ENCODE measurements at places on chromosomes 3 and 15.
A peak's percentile ranks its signal among the peaks of the same experiment; 100 is the strongest.

DNA sequence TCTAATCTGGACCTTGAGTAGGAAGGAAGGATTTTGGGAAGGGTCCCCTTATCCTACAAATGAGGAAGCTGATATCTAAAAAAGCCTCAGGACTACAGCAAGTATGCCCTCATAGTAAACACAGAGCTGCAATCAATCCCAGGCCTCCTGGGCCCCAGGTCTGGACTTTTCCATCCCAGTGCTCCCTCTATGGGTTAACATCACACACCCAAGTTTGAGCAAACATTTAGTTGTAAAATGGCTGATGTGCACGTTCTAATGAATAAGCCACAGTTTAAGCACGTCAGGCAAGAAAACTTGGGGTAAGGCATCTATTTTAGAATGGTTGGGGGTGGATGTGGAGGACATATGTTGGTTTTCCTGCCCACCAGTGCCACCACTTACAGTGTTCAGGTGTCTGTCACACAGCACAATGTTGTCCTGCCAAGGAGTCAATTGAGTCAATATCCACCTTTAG lies 44.3 kb upstream of the UBE2E1 start:
- DNase-seq, result no peak

- no peak for DNase-seq
Observed at GRCh38 chr3:81888914-81889557, 127.6 kb upstream of the GBE1 start.

DNA sequence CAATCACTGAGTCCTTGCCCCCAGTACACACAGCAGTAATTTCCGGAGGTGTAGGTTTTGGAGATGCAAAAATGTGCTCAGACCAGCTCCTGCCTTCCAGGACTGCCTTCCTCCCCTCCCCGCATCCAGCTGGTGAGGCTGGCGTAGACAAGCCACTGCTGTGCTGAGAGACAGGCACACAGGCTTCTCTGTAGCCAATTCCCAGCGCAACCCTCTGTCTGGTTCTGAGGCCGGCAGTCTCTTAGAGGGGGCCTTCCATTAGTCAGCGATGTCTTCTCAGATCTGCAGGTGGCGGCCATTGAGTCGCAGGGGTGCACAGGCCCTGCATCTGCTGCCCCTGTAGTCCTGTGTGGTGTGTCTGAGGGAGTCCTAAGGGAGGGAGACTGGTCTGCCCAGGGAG lies 114.4 kb downstream of the DNAJB8 start:
- no peak for DNase-seq

DNA sequence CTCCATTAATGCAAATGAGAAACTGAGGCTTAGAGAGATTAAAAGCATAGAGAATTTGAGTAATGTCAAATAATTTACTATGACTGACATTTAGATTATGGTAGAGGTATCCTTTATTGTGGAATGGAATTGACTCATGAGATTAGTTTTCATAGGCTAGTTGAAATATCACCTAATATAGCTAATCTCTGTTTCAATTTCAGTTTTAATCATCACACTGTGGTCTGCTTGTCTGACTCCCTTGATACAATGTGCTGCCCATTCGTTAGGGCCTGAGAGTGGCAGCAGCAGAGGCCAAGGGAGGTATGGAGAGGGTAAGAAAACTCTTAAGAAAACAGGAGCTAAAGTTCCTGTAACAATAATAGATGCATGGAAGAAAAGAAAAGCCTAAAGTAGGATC lies 13.2 kb upstream of the ZBTB20 start:
- DNase-seq, result no peak

GRCh38 chr3:5054098-5054497 lies 68.0 kb upstream of the ARL8B start:
- no peak for DNase-seq

DNA sequence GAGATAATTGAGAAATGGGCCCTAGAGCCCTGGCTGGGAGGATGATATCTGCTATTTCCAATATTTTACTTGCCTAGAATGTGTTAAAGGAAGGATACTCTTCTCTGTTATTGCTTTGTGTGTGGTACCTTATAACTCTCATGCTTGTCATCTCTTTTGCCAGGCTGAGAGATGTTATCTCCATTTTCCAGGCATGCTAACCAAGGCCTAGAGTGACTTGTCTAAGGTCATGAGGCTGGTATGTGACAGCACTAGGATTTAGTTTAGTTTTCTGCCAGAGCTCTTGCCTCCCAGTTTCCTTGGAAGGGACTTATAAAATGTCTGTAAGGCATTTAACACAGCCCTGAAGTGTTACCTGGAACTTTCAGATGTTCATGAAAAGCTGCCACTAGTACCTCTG lies 1.4 kb downstream of the CLK3 start:
- no peak for DNase-seq

- no peak for DNase-seq
Observed at GRCh38 chr3:4724051-4724629, 231.0 kb downstream of the ITPR1 start.

- DNase-seq, result no peak
Observed at GRCh38 chr3:37980462-37981347, 9.9 kb upstream of the VILL start.

DNA sequence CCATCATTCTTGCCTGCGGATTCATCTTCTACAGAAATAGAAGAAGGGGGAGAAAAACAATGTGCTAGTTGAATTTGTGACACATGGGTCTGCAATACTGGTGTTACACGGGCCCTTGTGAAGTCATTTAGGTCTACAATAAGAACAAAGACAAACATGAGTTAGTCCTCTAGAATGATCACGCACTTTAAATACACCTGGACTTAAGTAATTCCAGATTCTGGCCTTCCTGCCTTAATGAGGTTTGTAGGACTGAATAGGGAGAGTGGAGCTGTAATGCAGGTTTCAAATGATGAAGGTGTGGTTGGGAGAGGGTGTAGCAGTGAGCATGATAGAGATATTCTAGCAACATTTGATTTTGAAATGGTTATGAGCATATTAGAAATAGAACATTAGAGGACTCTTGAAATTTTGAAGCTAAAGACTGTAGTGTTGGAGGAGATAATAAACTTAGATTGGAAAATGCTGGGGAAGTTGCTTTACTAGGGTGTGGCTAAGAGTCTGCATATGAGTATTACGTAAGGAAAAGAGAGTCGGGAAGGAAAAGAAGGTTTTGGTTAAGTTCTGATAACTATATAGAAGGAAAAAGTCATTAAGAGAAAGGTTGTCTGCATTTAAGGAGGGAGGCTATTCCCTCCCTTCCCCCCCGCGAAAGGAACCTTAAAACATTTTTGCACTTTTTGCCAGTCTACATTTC lies 606 bp downstream of the EIF2A start:
- no peak for DNase-seq

DNA sequence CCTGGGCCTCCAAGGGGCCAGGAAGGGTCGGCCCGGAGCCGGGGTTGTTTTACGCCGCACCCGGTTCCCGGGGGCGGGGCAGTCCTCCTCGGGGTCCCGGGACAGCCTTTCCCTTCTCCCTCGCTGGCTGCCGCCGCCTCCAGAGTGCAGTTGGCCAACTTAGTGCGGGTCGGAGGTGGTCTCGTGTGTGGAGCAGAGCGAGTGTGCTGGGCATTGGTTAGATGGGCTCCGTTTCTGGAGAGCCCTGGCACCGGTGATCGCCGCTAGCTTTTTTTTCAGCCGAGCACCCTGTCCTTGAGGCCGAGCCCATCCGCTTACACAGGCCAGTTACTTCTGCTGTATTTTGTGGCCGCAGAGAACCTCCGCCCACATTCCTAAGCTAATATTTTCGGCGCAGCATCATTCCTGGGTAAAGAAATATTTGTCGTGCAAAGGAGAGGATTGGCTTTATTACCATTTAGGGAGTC lies 585 bp downstream of the KIF23 start:
- no peak for DNase-seq

DNA sequence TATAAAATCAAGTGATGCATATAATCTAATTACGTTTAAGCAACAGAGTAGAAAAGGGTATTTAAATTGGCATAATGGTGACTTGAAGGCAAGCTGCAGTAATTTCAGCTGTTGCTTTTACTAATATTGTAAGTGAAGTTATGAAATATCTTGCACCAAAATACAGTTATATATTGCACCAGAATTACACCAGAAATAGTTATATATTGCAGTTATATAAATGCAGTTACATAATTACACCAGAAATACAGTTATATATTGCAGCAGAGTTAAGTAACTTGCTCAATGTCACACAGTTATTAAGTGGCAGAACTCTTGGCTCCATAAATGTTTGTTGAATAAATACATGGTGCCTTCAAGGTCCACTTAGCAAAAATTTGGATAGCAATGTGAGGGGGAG lies 51.4 kb downstream of the PCOLCE2 start:
- no peak for DNase-seq

DNA sequence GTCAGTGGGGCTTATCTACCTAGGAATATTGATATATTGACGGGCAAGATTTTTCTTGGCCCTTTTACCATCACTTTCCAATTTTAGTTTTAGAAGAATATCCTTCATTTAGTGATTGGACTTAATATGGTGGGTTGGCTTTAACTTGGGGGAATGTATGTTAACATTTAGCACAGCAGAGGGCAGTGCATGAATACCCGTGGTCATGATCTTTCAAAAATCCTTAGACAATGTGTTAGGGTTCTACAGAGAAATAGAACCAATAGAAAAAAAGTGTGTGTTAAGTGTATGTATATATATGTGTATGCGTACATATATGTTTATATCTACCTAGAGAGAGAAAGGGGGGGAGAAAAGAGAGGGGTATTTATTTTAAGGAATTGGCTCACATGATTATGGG lies 36.9 kb downstream of the GPR171 start:
- DNase-seq, result no peak

- DNase-seq, result peak; percentile 37
Observed at GRCh38 chr15:60591496-60592370, 112.8 kb upstream of the ICE2 start.

DNA sequence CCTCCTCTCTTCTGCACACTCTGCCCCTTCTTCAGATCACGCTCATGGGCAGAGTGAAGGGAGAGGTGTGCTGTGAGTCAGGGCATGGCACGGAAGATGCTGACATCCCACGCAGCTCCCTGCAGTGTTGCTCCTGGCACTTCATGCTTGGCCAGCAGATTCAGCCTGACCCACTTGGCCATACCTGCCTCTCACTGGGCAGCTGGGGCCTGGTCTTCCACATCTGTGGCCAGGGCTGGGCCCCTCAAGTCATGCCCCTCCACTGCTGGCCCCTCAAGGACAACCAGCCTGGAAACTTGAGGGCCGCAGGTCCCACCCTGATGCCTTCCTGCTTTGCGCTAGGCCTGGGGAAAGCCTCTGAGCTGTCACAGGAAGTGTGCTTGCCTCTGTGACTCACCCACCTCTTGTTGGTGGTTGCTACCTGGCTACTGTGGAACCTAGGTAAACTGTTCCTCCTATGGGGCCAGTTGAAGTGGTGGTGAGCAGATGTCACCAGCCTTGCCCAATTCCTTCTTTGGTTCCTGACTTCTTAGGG lies 48.7 kb downstream of the BSN start:
- peak; percentile 61 for DNase-seq

DNA sequence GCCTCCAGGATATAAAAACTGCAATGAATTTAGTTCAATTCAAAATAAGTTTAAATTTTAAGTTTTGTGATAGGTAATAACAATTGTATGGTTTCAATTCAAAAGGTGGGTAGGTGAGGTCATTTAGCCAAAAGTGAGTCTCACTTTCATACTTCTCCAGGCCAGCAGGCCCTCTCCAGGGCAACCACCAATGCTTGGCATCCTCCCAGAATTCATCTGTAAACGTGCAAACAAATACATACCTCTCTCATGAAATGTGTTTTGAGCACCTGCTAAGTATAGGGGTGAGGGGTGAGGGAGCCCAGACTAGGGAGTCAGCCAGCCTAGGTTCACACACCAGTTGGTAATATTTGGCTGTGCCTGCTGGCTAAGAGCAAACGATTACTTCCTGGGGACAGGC lies 22.0 kb upstream of the RBSN start:
- DNase-seq, result no peak

DNA sequence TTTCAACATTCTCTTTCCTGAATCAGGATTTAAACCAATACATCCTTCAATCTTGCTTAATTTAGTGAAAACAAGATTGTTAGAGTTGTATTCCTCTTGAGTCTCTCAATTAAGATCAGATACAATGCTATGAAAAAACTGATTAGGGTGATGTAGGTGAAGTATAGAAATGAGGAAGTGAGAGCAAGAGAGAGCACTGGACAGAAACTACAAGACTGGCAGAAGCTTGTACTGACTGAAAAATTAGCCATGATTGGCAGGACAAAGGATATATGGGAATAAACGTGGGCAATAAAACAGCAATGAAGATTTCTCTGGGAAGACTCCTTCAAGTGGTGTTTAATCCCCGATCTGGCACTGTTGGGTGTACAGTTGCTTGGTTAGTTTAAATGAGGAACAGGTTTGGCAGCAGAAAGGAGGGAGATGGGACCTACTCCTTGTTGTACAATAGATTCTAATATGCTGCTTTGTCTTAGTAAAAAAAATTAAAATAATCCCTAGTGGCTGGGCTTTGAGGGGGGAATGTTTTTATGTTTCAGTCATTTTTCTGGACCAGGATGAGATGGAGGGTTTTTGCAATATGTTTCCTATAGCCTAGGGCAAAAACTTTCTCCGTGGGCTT lies 252.7 kb downstream of the SLC9A9 start:
- DNase-seq, result no peak

DNA sequence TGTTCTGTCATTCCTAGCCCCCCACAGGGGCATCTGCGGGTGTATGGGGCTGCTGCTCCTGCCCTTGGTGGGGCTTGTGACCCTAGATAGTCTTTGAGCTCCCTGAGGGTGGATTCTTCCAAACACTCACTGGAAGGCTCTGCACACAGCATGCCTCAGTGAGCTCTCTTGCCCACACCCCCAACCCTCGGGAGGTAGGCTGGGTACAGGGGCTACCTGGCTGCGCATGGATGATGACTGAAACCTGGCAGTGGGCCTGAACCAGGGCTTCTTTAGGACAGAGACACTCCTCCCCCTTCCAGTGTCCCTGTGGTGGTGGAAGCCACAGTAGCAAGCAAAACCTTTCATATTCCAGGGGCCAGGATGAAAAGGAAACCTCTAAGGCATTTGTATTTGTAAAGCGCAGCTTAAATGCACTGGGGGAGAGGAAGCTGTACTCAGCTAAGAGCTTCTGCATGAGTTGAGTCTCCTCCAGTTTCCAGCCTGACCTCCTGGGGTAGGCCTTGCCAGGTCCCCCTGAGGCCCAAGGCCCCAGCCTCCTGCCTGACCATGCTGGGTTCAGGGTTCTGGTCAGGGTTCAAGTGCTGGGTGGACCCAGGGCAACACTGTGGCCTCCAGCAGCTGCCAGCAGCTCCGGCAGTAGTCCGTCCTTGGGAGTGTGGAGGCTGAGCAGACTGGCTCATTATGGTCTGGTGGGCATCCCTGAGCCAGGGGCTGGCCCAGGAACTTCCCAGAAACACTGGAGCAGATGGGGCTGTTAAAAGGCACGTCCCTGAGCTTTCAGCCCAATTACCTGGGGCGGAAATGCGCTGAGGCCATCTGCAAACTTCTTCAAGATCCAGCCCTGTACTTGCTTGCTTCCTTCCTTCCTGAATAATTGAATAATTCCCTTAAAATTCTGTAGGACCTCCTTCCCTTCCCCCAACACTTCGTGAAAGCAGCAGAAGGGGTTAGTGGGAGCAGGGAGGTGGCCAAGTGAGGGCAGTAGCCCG lies 89.7 kb downstream of the HMG20A start:
- no peak for DNase-seq

All from activated effector memory CD4-positive, alpha-beta T cell treated with Interleukin-2 at 50 U/mL for 16 hours (primary cell).